Activated CD4-positive, alpha-beta T cell treated with anti-CD3 and anti-CD28 coated beads, Interleukin-2, Interleukin-4, amounts not matched to agents 100 ng/mL and 50 ng/mL, durations not matched to agents 16 hours and 8 hours (primary cell): ENCODE measurements at places on chromosomes 1 and 21.

DNA sequence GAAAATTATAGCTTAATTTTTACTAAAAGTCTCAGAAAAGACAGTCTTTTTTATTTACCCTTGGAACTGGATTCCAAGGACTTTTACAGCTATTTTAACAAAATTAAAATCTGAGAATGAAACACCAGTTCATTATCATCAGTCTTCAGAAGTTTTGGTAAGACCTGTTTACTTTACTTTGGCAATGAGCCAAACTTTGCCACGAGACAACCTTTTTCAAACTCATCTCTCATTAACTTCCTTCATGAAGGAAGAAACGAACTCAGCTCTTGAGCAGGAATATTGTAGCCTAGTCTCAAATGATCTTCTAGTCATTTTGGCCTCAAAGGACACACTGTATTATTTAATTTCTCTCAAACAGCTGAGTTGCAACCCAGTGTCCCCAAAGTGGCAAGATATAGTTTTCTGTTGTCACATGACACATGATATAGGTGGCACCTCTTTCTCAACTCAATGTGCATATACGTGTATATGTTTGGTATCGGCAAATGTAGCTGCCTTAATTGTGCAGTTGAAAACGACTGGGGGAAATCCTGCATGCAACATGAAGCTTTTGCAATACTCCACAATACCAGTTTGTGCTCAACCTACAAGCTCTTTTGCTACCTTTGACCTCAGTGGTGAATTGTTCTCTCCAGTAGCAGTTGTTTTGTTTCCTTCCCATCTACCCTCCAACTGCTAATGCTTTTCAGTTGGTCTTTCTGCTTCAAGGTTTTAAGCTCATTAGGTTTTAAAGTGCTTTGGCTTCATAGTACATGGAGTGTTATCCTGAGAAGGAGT is 8.4 kb upstream of the GNG4 start:
- DNase-seq = no peak

DNA sequence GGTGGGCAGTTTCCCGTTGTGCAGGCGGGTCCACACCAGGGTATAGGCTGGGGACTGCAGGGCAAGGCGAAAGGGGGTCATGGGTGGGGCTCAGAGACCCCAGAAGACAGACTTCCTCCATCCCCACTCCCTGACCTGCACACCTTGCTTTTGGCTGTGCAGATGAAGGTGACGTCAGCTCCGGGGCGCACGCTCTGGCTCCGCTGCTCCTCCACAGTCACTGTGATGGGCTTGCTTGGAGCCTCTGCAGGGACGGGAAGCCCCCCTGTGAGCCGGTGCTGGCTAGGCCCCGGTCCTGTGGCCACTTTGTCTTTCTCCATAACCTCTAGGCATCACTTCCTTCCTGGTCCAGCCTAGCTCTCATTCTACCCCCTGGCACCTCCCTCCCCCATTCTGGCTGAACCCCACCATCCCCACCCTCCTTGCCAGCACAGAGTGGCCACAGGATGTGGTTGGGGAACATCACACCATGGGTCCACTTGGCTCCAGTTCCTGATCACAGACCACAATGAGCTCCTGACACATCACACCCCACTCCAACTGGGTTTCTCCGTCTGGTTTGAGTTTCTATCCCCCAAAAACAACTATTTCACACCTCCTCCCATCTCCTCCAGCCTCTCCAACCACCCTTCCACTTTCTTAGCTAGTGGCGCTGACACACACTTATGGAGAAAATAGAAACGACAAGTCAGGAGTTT is 45.2 kb downstream of the LDLRAD2 start:
- DNase-seq = no peak

GRCh38 chr1:101145449-101145820 is 91.4 kb upstream of the S1PR1 start:
- no peak for DNase-seq

GRCh38 chr1:221527886-221528624 is 213.8 kb downstream of the DUSP10 start:
- no peak for DNase-seq

- DNase-seq = no peak
Observed at GRCh38 chr1:56297208-56297607, 282.2 kb downstream of the PLPP3 start.

- no peak for DNase-seq
Observed at GRCh38 chr1:38082769-38083263, 36.2 kb upstream of the POU3F1 start.

DNA sequence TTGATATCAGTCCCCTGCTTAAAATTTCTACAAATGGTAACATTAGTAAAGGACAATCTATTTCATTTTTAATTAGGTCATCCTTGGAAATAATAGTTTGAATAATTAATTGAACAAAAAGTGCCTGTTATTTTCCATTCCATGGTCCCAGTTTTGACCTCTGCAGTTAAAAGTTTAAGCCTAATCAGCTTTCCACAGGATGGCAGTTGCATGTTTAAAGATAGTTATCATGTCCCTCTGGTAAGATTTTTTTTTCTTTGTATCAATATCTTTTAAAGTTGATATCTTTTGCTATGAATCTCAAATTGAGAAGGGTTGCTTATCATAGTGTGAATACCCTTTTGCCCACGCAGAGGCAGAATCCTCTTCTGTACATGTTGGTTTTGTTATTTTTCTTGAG is 90.4 kb downstream of the HS2ST1 start:
- no peak for DNase-seq

- DNase-seq = peak; percentile 37
Observed at GRCh38 chr1:183804916-183805841, at the start of gene RGL1. TSS of gene RGL1 (plus strand) at chr1:183805120. CDS start at chr1:183805298, 178 bp downstream.

DNA sequence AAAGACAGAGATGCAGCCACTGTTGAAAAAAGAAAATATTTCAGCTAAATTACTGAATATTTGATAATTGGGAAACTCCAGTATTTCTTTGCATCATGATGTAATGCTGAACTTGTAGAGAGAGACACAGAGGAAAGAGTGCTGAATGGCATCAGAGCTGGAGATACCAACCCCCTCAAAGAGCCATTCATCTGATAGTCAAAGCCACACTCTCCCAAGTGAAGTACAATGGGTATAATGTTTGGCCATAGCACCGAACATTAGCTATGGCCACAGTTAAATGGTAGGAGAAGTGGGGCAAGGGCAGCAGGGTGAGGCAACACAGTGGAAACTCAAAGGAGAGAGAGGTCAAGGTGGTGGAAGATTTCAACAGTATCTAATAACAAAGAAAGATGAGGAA is 107.5 kb upstream of the TNFSF4 start:
- DNase-seq = no peak

DNA sequence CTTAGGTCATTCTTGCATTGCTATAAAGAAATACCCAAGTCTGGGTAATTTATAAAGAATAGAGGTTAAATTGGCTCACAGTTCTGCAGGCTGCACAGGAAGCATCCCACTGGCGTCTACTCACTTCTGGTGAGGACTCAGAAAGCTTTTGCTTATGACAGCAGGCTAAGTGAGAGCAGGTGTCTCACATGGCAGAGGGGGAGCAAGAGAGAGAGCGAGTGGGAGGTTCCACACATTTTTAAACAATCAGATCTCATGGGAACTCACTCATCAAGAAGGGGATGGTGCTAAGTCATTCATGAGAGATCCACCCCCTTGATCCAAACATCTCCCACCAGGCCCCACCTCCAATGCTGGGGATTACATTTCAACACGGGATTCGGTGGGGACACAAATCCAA is 13.6 kb upstream of the RGS4 start:
- DNase-seq = no peak

GRCh38 chr1:7389201-7389905 is 381.7 kb upstream of the VAMP3 start:
- no peak for DNase-seq

DNA sequence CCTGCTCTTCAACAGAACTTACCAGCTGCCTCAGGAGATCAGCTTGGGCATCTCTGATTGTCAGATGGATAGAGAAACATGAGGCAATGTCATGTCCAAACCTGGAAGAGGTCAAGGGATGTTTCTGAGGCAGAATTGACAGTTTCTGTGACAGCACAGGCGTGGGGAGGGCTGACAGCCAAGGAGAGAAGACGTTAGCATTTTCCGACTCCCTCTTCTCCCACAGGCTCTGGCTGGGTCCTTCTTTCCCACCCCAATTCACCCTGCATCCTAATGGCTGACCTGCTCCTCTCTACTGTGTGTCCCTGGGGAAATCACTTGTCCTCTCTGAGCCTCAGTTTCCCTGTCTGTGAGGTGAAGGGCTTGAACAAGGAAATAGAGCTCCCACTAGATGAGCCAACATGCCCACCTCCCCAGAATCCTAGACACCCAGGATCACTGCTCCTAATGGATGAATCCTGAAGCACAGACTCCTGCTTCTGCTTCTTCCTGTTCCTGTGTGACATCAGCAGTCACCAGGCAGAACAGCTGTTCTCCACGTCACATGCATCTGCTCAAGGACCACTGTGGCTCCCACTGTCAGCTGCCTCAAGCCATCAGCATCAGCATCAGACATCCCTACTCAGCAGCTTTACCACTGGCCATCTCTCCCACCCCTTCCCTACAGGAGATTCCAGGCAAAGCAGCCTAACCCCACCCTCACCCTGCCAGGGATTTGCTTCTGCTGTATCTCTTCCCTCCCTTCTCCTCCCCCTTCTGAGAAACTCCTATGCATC is 408.0 kb downstream of the MATN1 start:
- no peak for DNase-seq

DNA sequence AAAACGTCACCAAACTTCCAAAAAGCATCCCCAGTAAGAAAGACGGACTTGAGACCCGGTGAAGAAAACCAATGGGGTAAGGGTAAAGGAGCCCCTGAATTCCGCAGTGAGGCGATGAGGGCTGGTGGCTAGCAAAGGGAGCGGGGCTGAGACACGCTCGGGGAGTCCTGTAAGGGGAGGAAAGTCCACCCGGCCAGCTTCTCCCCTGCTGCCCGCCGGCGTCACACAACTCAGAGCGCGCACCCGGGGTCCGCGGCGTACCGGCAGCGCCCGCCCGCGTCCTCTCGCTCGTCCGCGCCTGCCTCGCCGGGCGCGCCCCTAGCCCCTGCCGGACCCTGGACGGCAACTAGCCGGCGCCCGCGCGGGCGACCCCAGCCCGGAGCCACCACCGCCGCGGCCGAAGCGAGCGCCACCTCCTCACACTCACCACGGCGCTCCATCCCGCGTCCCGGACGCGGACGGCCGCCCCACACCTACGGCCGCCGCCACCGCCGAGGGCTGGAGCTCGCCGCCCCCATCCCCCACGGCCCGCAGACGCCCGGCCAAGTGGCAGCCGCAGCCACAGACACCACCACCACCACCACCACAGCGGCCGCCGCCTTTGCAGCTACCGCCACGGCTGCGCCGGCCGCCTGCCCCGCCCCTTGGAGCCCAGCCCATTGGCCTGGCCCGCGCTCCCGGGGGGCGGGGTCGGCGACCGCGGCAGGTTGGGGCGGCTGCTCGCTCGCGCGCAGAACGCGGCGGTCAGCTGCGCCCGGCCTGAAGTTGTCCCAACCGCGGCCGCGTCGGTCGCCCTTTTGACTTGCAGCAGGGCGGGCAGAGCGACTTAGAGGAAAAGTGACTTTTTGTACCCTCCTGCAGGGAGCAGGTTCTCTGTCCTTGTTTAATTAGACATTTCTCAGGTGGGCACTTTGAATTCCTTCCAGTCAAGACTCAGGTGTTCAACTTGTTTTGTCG is 10.0 kb upstream of the ARHGAP29 start:
- DNase-seq = peak; percentile 12

DNA sequence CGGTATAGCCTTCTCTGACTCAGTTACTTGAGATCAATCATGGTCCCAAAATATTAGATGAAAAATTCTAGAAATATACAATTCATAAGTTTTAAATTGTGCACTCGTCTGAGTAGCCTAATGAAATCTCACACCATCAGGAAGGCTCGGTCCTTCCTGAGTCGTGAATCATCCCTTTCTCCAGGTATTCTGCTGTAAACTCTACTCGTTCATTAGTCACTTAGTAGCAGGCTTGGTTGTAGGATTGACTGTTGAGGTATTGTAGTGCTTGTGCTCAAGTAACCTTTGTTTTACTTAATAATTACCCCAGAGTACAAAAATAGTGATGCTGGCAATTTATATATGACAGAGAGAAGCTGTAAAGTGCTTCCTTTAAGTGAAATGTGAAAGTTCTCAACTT is 238.7 kb downstream of the OLFM3 start:
- no peak for DNase-seq

GRCh38 chr1:239805042-239805441 is 286.6 kb upstream of the FMN2 start:
- no peak for DNase-seq

DNA sequence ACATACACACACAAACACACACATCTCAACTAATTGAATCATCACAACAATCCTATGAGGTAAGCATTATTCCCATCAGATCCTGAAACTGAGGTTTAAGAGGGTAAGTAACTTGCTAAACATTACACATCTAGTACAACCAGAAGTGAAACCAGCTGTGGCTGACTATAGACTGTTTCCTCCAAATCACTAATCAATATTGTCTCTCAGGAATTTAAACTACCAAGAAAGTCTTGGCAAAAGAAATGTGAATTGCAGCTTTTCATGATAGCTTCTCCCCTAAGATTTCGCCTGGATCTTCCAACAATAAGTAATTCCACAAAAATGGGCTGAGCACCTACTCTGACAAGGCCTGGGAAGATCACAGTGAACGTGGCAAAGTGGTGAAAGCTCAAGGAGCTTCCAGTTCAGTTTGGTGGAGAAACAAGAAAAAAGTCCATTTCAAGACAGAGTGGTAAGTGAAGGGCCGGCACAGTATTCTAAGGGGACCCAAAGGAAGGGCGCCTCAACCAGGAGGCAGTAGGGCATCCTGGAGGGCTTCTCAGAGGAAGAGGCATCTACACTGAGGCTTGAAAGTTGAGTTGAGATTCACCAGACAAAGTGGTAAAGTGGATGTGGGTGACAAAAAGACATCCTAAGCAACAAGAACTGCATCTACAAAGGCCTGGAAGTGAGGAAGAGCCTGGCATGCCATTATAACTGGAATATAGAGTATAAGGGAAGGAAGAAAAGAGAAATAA is 22.1 kb downstream of the LRRC52 start:
- no peak for DNase-seq

- DNase-seq = peak; percentile 63
Observed at GRCh38 chr1:159924025-159924790, 1.1 kb downstream of the TAGLN2 start.

GRCh38 chr1:29513357-29513756 is 277.0 kb downstream of the PTPRU start:
- DNase-seq = peak; percentile 27

- no peak for DNase-seq
Observed at GRCh38 chr1:209600541-209600940, 17.0 kb downstream of the CAMK1G start.

- DNase-seq = peak; percentile 71
Observed at GRCh38 chr1:181189691-181190363, 101.3 kb downstream of the IER5 start.

DNA sequence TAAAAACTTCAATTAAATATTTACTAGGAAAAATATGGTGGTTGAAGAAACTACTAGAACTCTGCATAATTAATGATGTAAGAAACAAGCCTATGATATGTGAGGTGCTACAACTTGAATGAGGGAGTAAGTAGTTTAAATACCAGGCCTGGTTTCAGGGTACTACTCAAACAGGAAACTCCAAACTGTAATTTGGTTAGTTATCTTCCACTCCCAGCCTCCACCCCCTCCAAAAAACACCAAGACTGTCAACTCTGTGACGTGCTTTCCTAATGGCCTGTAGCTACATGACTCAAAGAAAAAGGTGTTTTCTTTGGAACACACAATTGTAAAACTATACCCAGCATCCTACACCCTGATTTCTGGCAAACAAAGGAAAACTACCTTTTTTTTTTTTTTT is 55.9 kb upstream of the RCC1 start:
- DNase-seq = peak; percentile 75

- DNase-seq = peak; percentile 2
Observed at GRCh38 chr1:100834777-100835660, 59.6 kb downstream of the EXTL2 start.

GRCh38 chr1:66154394-66154793 is 361.7 kb downstream of the PDE4B start:
- no peak for DNase-seq
